Activated CD4-positive, alpha-beta T cell treated with anti-CD3 and anti-CD28 coated beads, Interleukin-2, amount 50 U/mL, for 24 hours (primary cell): ENCODE measurements at places on chromosomes 1 and 21.

- DNase-seq = no peak
Measured at GRCh38 chr1:66624412-66625060, 90.6 kb downstream of the SGIP1 start.

GRCh38 chr21:17467392-17467791 lies 45.5 kb upstream of the CXADR start:
- no peak for DNase-seq

- no peak for DNase-seq
Measured at GRCh38 chr1:154434346-154435085, 29.4 kb downstream of the IL6R start.

GRCh38 chr1:200223613-200224012 lies 186.2 kb downstream of the ZNF281 start:
- DNase-seq = no peak

- DNase-seq = no peak
Measured at GRCh38 chr1:220879509-220880361, 492 bp downstream of the HLX start.

DNA sequence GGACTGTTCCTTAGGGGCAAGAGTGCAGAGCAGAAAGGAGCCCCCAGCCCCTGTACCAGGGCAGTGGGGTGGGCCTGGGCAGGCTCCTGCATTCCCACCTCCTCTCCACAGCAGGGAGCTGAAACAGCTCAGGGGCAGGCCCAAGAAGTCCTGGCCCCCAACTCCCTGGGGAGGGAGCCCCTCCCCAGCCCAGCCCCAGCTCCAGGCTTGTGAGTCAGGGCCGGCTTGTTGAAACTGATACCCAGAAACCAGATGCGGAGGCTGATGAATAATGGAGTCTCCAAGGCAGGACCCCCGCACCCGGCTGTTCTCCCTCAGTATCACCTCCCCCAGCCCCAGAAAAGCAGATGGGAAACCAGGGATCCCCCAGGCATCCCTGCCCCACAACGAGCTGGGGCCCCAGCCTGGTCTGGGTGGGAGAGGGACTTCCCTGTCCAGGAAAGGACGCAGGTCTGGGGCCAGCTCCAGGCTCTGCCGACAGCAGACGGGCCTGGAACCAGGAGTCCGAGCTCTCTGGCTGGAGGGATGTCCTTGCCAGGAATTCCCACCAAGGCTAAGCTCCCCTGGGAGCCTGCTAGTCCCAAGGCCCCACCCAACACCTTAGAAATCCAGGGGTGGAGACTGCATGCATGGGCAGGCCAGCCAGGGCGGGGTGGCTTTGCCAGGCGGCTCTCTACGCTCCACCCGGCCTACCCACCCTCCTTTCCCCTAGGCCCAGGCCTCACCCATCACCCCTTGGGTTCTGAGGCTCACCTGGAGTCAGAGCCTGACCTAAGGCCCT lies 2.7 kb downstream of the PLEKHG5 start:
- DNase-seq = no peak

DNA sequence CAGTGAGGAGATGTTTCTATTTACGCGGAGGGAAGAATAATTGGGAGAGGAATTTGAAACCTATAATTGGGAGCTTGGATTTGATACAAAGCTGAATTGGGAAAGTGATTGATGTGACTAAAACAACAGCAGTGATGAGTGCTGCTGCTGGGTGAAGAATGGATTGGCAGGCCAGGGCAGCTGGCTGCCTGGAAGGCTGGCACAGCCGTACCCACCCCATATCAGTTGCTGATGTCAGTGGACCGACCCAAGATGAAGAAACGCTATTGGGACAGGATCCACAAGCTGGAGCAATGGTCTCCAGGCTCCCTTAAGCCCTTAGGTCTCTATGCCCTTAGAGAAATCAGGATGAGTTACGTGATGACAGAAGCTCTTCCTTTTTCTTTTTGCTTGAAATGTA lies 47.4 kb downstream of the GRIK1 start:
- DNase-seq = no peak

DNA sequence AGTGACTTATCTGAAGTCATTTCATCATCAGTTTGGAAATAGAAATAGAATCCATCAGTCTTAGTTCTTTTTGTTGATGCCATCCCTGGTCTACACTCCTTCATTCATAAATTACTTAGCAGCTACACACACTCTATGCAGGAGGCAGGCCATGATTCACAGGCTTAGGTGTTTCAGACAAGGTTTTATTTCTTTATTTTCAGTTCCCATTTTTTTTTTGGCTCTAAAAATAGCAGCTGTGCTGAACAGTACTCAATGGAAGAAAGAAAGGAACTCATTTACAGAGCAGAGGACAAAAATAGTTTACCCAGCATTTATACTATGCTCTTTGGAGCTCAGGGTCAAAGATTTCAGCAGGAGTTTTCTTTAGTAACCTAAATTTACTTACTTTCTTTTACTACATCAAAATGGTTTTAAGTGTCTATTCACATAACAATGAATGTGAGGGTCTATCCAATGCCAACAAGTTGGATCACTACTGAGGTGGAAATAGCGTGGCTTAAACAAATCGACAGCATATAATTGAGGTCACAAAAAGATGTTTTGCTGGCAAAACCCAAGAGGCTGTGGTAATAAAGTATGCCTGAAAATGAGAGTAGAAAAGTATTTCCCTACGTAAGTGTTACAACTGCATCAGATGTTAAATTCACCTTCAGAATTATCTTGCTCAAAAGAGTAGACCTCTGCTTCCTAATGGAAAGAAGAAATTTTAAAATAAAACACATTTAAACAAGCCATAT lies 7.7 kb downstream of the KRTAP19-8 start:
- DNase-seq = no peak

DNA sequence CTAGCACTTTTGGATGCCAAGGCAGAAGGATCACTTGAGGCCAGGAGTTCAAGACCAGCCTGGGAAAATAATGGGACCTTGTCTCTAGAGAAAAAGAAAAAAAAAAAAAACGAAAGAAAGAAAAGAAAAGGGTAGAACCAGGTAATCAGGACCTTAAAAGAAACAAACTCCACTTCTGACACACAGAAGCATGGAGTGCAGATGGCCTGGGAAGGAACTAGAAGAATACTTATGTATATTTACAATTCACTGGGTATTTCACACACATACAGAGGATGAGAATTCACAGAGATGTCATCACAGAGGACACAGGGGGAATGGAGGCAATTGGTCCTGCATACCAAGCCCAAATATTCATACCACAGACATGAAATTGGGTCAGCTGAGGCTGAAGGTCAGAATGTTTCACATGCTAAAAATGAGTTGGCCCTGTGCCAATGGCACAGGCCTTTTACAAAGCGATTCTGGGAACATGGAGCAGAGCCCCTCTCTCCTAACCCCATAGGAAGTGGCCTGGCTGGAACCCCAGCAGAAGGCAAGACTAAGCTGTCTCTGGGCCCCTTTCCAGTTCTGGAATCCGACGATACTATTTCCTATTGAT lies 4.4 kb downstream of the B4GALT3 start:
- no peak for DNase-seq

- DNase-seq = no peak
Measured at GRCh38 chr21:23245255-23245654, 2247.0 kb downstream of the NCAM2 start.

GRCh38 chr1:100736324-100736723 lies 16.8 kb downstream of the VCAM1 start:
- DNase-seq = no peak

- no peak for DNase-seq
Measured at GRCh38 chr1:201676197-201676596, 137.3 kb downstream of the NAV1 start.

- DNase-seq = no peak
Measured at GRCh38 chr1:9345922-9346321, 53.2 kb downstream of the SPSB1 start.

GRCh38 chr21:46001821-46002681 lies 20.5 kb downstream of the COL6A1 start:
- no peak for DNase-seq

- no peak for DNase-seq
Measured at GRCh38 chr1:51297401-51298321, 32.7 kb downstream of the TTC39A start.

GRCh38 chr21:39084979-39085729 lies 98.1 kb downstream of the PSMG1 start:
- DNase-seq = no peak

- DNase-seq = no peak
Measured at GRCh38 chr21:45827302-45827692, 154.3 kb upstream of the COL6A1 start.
